ENCODE measurements at places on chromosomes 2 and 18.

- DNase-seq: no peak
Observed at GRCh38 chr2:70897203-70897976, 38.3 kb upstream of the ATP6V1B1 start.

DNA sequence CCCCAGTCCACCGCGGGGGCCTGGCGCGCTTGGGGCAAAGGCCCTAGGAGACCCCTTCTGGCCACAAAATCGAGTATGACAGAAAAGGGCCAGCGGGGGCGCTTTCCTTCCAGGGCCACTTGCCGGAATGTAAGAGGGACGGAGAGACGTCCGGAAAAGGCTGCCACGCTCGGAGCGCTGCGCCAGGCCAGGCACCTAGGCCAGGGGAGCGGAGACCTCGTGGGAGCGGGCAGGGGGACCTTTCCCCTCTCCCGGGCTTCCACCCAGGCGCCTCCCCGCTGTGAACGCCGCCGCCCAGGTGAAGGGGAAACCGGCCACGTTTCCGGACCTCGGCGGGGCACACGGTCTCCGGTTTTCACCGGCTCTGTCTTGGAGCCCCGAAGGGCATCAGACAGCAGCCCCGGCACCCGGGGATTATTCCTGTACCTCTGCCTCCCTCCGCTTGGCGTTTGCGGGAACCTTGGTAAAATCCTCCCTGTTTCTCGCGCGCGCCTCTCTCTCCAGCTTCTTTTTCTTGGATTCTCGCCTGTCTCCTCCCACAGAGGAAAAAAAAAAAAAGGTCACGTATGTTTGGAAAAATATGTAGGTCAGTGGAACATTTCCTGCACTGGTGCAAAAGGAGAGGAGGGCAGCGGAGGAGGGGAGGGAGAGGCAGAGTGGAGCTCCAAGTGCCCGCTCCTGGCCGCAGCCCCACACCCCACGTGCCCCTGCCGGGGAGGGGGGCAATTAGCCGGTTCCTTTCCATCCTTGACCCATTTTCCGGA is 1.2 kb upstream of the NPAS2 start:
- DNase-seq: no peak

GRCh38 chr2:8103085-8103708 is 578.7 kb upstream of the ID2 start:
- DNase-seq: no peak

DNA sequence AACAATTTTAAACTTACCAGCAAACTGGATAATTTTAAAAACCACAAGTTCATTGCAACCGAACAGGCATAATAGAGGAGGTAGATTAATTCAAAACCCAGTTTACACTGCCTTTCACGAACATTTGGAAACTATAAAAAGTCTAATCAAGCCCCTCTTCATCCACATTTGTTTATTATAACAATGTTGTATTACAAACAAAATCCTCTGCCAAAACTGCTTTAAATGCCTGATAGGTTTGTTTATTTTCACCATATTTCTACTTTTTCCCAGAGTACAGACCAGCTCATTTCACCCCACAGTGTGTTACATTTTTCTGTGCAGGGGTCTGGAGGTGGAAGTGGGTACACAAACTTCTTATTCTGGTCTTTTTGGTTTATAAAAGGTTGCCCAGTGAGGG is 184.2 kb downstream of the OSR1 start:
- no peak for DNase-seq

- no peak for DNase-seq
Observed at GRCh38 chr2:190653231-190653630, 4.3 kb downstream of the NAB1 start.

- no peak for DNase-seq
Observed at GRCh38 chr2:59921743-59922142, 631.7 kb downstream of the BCL11A start.

DNA sequence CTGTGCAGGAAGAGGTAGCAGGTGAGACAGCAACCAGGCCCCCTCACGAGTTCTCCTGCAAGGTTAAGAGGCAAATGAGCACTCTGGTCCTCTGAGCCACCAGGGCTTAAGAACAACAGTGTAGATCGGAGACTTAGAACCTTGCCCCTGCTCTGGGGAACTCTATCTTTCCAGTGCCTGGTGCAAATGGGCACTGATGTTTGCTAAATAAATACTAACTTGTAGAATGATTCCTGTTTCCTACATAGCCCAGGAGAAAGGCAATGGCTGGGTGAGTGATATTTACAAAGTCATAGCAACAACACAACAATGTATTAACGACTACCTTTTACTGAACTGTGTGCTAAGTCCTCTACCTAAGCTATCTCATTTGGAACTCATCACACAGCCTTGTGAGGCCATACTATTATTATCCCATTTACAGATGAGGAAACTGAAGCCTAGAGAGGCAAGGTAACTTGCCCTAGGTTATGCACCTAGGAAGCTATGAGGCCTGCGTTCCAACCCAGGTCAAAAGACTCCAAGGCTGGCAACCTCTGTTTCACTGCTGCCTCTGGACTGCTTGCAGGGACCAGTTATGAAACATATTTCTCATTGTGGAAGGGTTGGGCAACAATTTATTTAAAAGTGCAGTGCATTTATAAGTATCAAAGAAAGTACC is 4.3 kb downstream of the ATP8B1 start:
- DNase-seq: no peak

DNA sequence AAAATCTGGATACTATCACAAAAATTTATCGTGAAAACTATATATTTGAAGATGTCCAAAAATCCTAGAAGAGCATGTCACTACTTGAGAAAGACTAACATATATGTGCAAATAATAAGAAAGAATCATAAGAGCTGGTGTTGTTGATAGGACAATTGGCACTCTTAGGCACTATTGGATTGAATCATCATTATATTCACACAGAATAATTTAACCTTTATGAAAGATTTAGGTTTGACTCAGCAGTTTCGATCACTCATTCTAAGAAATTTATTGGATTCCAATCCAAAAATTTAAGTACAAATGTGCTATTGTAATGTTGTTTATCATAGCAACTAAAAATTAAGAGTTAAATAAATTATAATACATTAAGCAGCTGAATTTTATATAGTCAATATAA is 503.6 kb downstream of the SPAG16 start:
- DNase-seq: no peak

DNA sequence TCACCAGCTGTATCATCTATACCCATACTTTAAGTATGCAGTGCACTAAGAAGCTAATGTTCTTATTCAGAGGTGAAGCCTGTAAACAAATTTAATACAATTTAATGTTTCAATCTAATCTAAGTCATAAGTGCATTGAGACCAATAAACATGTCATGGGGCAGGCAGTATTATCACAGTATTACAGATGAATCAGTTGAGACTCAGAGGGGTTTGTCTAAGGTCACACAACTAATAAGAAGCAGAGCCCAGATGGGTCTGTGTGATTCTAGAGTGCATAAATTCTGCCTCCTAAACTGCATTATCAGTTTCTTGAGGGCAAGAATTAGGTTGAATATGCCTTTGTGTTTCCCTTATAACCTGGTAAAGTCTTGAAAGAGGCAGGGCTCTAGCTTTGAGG is 140.9 kb upstream of the RNF152 start:
- DNase-seq: no peak

GRCh38 chr2:73415906-73416305 is 30.3 kb downstream of the ALMS1 start:
- DNase-seq: no peak

- no peak for DNase-seq
Observed at GRCh38 chr2:112843288-112843687, 6.7 kb upstream of the IL1B start.

DNA sequence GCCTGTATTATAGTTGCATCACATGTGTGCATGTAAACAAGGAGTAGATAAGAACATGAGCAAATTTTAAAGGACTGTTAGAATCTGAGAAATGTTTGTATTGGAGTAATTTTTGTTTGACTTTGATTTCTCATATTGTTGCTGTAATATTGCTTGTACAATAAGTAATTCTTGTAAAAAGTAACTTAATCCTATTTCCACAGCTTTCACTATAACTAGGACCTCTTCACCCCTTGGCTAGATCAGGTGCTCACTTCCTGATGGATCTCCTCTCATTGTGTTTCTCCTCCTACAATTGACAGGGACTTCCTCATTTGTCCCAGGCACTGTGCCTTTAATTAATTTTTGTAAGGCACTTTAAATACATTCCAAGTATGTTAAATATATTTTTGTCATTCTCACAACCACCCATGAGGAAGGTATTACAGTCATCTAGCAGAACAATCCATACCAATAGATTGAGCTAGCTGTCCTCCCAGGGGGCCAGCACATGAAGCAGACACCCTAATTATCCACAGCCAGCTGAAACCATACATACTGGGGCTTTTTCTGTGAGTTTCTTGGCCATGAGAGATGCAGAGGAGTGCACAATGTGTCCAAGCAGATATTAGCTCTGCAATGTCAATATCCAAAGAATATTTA is 359.5 kb upstream of the ACVR2A start:
- no peak for DNase-seq

DNA sequence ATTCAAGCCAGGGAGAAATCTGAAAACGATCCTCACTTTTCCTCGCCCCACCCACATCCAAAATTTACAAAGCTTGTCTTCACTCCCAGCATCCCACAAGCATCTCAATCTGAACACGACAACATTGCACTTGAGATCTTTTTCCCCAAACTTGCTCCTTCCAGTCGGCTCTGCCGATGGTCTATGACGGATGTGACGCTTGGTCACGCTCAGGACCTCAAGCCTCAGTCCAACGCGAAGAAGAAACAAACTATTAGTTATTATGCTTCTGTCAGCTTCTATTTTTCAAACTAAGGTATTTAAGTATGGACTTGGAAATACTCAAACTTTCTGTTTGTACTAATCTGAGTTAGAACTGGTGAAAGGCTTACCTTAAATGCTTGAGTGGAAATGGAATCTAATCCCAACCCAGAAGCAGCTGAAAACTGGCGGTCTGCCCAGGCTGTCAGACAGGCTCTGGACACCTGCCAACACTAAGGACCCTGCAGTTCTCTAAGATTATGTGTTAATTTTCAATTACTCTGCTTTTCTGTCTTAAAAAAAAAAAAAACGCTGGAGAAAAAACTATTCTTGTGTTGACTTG is 132.1 kb upstream of the DNMT3A start:
- no peak for DNase-seq

DNA sequence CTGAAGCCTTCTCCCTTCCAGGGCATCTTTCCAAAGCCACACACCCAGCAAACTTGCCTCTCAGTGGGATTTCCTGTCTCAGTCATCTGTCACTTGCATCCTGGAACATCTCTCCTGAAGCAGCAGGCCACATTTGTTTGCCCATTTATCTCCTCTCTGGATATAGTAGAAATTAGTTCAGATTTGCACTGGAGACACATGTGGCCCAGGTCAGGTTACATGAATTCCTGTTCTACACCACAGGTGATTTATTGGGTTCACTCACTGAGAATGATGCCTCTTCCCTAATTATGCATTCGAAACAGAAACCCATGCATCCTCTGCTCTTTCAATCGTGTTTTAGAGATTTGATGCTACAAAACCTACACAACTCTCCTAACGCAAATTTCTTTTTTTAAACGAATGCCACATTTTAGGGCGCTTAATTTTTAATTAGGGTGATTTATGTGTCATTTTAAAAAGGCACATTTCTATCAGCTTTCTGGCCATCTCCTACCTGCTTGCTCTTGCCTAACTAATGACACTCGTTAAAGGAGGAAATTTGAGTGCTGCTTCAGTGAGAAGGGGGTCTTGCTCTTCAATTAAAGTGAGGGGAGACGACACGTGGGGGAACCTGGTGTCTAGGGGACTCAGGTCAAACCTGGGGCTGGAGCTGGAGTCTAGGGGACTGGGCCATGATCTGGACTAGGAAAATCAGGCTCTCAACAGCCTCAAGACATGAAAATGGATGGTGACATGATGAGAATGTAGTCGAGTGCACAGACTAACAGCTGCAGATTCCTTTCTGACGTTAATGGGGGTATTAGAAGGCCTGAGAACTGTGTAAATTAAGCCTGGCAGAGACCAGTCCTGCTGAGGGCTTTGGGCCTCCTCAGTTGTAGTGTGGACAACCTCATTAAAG is 221.4 kb downstream of the CLIP4 start:
- DNase-seq: no peak

DNA sequence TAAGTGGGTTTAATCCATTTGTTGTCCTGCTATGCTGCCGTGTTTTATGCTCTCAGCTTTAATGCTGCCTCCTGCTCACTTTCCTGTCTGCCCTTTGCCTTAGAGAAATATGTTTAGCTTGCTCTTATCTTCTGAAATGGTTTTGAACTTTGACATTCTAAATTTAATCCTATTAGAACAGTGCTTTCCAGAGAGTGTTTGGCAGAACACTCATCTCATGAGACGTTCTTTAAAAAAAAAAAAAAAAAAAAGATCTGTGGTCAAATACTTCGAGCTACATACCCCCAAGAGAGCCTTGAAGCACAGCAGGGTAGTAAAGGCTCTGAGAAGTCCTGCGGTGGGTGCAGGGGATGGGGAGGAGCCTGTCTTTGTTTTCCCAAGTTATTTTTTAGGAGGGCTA is 161.3 kb downstream of the SPP2 start:
- DNase-seq: no peak

- DNase-seq: no peak
Observed at GRCh38 chr2:60064687-60065389, 488.6 kb downstream of the BCL11A start.

- no peak for DNase-seq
Observed at GRCh38 chr2:88871336-88871735, 179.9 kb downstream of the RPIA start.

Data from stimulated activated CD4-positive, alpha-beta T cell treated with anti-CD3 and anti-CD28 coated beads, Interleukin-2, amount 100 ng/mL, for 4 hours (primary cell).